Stimulated activated CD4-positive, alpha-beta T cell treated with anti-CD3 and anti-CD28 coated beads, TNF-alpha, amount 100 ng/mL, for 48 hours (primary cell): ENCODE measurements at places on chromosomes 2 and 18.
A peak's percentile ranks its signal among the peaks of the same experiment; 100 is the strongest.

DNA sequence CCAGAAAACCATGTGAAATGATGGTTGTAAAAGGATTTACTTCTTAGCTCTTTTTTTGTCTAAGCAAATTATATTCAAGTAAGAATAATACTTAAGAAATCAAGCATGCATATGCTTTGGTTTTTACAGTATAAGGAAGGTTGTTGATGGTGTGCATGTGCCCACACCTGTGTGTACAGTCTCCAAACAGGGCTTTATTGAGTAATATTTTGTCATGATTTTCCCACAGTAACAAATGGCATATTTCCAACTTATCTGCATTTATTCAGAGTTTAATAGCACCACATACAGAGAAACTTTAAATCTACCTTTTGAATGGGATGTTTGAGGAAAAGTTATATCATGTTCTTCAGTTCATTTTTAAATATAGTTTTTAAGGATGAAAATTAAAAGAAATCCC, 76.5 kb upstream of the DSG1 start:
- no peak for DNase-seq

DNA sequence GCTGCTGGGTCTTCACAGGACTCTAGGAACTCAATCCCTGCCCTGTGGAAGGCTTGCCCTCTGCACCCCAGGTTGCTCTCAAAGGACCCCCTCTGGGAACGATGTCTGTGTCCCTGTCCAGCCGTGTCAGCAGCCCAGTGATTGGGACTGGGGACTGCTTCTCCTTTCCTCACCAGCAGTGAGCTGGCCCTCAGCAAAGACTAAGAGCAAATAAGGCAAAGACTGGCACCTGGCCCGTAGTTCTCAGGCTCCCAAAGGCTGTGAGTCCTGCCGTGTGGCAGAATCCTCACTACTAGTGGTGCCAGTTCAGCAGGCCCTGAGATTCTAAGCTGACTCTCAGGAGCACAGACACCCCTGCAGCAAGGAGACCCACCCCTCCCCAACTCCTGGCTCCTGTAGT, 47.8 kb downstream of the TMEM163 start:
- no peak for DNase-seq

- no peak for DNase-seq
Measured at GRCh38 chr18:46702471-46702870, 45.5 kb upstream of the LOXHD1 start.

- DNase-seq: no peak
Measured at GRCh38 chr18:39660141-39660540, 2094.5 kb upstream of the CELF4 start.

GRCh38 chr18:44743631-44744030, 62.9 kb downstream of the SETBP1 start:
- no peak for DNase-seq

DNA sequence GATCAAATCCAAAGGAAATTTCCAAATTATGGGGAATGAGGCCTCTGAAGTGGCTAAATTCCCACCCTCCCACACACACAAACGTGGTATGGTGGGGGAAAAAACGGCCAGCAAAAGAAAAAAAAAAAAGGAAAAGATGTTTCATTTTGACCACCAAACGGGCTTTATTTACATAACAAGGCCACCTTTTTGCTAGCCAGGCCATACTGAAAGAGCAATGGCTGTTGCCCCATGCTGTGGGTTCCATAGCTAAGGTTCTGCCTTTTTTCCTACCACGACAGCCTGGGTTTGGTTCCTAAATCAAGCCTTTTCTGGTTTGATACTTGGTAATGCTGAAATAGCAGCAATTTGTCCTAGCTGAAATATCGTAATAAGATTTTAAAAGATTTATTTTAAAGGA, 14.0 kb upstream of the IL1B start:
- DNase-seq: no peak

DNA sequence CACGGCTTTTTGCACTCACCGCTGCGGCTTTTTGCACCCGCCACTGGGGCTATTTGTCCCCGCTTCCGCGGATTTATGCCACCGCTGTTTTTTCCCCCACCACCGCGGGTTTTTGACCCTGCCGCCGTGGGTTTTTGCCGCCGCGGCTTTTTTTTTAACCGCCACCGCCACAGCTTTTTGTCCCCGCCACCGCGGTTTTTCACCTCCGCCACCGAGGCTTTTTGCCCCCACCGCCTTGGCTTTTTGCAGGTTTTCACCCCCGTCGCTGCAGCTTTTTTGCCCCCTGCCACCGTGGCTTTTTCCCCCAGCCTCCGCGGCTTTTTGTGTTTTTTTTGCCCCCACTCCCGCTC, 2796.7 kb upstream of the TEKT4 start:
- DNase-seq: no peak

DNA sequence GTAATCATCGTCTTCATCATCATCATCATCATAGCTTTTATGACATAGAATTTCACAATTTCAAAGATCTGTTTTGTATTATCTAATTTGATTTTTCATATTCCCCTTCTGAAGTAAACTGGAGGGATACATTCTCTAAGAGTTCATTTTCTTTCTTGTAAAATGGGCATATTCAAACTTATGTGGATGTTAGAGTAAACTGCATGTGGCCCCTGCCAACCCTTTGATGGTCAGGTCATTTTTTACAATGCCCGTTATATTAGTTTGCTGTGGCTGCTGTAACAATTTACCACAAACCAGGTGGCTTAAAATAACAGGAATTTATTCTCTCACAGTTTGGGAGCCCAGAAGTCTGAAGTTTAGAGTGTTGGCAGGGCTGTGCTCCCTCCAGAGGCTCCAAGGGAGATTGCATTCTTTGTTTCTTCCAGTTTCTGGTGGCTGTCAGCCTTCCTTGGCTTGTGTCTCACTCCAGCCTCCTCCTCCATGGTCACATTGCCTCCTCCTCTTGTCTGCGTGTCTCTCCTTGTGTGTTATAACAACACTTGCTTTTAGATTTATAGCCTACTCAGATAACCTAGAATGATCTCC, 127.5 kb upstream of the MMADHC start:
- no peak for DNase-seq

DNA sequence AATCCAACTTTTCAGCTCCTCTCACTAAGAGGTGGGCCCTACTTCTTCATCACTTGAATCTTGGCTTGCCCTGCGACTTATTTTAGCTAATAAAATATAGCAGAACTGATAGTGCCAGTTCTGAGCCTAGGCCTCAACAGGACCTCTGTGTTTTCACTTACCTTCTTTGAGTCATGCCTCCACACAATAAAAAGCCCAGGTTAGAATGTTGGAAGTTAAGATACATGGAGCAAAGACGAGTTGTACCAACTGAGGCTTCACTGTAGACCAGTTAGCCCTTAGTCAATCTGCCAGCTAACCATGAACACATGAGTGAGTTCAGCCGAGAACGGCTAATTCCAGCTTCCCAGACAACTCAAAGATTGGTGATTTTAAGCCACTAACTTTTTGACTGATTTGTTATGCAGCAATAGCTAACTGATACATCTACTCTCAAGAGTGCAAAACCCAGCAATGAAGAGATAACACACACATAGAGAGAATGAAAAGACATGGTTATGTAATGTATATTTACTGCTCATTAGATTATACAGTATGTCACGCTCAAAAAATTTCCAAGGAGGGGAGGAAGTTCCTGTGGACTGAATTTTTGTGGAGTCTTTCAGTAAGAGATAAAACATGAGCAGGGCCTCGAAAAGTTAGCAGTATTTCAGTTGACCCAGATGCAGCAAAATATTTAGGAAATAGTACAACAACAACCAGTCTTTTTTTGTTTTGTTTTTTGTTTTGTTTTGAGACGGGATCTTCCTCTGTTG, 181.1 kb downstream of the MYCN start:
- DNase-seq: no peak

DNA sequence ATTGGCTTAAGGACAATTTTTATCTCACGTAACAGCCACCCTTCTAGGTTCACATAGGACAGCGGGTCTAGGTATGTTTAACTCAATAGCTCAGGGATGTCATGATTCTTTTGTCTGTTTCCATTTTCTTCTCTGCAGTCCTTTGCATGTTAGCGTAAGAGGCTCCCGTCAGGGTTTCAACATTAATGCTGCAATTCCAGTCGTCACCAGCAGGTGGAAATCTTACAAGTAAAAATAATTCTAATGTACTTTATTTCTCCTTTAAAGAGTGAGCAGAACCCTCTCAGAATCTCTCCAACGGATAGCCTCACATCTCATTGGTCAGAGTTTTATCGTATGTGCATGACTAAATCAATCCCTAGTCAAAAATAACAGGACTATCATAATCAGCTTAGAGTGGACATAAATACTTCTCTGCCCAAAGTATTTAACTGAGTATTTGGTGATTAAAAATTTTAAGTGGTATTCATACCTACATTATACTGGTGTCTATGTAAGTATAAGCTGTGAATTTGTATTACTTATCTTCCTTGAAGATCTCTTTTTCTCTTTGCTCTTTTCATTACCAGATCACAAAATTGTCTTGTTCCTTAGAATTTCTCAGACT, 487.2 kb upstream of the GCFC2 start:
- DNase-seq: peak; percentile 18

GRCh38 chr2:36650031-36650829, 46.3 kb upstream of the VIT start:
- no peak for DNase-seq

GRCh38 chr2:105397953-105398335, 907 bp downstream of the FHL2 start:
- DNase-seq: no peak

GRCh38 chr2:219073413-219074129, 12.8 kb upstream of the IHH start:
- DNase-seq: no peak

DNA sequence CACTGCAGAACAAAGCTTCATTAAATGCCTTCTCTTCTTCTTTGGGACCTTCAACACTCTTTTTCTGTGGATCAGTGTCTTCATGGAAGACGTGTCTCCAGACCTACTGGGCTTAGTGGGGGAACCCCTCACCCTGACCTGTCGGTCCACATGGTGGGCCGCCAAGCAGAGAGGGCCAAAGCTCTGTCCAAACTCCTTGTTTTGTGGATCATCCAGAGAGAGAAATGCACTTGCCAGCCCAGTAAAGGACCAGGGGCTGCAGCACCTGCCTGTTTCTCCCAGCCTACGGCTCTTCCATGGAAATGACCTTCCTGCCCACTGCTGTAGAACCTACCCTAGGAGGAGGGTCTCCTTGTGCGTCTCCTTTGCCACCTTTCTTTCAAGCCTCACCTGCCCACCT, 25.9 kb downstream of the DYSF start:
- DNase-seq: no peak

- peak; percentile 26 for DNase-seq
Measured at GRCh38 chr18:11654736-11655605, 34.1 kb upstream of the GNAL start.

DNA sequence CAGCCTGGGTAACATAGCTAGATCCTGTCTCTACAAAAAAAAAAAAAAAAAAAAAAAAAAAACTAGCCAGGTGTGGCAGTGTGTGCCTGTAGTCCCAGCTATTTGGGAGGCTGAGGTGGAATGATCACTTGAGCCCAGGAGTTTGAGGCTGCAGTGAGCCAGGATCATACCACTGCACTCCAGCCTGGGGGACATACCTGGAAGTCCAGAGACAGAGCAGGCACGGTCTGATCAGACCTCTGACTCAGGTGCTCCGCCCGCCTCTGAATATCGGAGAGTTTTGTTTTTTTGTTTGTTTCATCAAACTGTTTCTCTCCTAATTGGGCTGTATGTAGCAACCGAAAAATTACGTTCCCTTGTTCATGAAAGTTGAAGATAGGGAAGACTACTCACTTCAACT, 49.2 kb downstream of the RASGRP3 start:
- no peak for DNase-seq

GRCh38 chr2:108288534-108289106, at the start of gene SULT1C2:
TSS of gene SULT1C2 (plus strand) at chr2:108288895. CDS start at chr2:108293668, 4,773 bp downstream.
- no peak for DNase-seq

DNA sequence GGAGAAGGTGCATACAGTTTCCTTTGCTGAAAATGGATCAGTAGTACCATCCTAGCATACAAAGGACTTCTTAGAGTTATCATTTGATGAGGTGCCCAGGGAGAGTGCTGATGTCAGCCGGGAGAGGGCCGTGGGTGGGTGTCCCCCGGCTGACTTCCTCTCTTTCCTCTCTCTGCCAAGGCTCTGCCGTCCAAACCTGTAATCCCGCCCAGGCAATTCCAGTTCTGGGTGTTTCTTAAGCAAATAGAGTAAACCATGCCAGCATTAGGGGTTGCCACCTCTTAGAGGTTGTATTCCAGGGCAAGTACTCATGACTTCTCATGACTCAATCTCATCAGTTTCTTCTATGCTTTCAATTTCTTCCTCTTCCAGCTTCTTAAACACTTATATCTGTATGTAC, 117.2 kb downstream of the GATA6 start:
- DNase-seq: no peak

DNA sequence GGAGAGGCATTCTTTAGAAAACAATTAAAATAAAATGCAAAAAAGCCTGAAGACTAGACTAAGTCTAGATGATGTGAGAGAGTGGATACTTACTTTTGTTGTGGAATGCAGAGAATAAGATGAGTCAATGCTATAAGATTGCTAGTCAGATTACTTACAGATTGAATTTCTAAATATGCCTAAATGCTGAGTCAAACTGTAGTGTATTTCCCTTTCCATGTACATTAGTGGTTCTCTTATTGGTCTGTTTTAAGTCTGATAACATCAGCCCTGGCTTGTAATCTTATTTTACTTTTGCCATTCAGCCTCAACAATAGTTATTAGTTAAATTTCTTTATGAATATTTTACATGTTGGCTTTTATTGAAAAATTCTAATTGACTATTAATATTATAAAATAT, 702.7 kb downstream of the SOCS6 start:
- no peak for DNase-seq

GRCh38 chr2:99554238-99554637, 64.4 kb upstream of the REV1 start:
- no peak for DNase-seq

DNA sequence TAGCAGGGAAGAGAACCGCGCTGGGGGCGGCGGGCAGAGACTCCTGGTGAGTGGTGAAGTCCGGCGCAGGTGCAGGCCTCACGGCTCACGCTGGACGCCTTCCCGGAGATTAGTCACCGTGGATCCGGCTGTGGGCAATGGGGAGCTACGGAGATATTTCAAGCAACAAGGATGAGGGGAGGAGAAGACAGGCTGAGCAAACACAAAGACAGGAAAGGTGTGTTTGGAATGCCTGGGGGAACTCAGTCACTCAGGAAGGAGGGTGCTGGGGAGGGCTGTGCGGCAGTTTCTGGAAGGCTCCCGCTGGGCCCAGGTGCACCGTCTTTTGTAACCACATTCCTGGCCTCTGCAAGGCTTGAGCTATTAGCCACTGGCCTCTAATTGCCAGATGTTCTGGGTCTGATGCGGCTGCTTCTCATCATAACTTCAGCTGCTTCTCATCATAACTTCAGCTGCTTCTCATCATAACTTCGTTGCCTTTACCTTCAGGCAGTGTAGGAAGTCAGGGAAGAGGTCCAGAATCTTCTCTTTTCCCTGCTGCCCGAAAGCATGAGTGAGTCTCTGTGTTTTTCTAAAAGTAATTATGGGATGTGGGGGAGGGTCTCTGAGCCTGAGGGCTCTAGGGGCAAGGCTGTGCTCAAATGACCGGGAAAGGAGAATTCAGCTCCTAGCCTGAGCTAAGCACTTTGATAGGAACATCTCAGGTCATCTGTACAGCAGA, 118.9 kb downstream of the PXDN start:
- no peak for DNase-seq

GRCh38 chr2:206203331-206203730, 43.6 kb downstream of the EEF1B2 start:
- DNase-seq: no peak
